Activated CD8-positive, alpha-beta memory T cell treated with anti-CD3 and anti-CD28 coated beads for 1 hour (primary cell): ENCODE measurements at places on chromosomes 2 and 18.
A peak's percentile ranks its signal among the peaks of the same experiment; 100 is the strongest.

DNA sequence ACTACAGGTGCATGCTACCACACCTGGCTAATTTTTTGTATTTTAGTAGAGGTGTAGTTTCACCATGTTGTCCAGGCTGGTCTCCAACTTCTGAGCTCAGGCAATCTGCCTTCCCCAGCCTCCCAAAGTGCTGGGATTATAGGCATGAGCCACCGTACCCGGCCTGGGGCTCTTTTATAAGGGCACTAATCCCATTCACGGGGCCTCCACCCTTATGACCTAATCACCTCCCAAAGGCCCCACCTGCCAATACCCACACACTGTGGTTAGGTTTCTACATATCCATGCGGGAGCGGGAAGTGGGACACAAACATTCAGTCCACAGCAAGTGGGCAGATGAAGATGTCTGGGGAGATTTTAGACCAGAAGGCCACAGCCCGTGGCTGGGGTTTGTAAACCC, 164.7 kb upstream of the SH3BP4 start:
- no peak for DNase-seq

DNA sequence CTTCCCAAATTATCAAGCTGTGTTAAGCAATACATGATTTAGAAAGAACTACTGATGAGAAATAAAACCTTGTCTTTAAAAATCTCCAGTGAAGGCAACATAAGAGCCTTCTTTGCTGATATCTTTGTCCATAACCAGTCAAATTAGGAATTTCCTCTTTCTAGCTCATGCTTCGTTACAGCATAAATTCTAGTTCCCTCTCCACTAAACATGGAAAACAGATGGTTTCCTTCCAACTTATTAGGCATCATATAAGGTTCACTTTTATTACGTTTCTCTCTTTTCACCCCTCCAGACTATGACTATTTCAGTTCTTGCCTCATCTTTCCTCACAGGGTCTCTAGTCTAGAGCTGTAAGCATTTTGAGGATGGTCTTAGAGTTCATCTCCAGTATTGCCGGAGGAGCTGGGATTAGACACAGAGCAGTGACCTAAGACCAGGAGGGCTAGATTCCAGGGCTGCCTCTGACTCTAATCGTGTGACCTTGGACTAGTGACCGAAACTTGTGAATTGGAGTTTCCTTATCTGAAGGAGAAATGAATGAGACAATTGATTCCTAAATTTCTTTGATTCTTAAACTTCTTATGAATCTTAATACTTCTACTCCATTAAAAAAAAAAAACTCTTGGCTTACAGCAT, 195.5 kb upstream of the APCDD1 start:
- no peak for DNase-seq

GRCh38 chr2:57210855-57211254, 835.8 kb upstream of the VRK2 start:
- DNase-seq: no peak

- DNase-seq: no peak
These were observed 24.1 kb downstream of the MROH2A start for GRCh38 chr2:233802132-233802815.

DNA sequence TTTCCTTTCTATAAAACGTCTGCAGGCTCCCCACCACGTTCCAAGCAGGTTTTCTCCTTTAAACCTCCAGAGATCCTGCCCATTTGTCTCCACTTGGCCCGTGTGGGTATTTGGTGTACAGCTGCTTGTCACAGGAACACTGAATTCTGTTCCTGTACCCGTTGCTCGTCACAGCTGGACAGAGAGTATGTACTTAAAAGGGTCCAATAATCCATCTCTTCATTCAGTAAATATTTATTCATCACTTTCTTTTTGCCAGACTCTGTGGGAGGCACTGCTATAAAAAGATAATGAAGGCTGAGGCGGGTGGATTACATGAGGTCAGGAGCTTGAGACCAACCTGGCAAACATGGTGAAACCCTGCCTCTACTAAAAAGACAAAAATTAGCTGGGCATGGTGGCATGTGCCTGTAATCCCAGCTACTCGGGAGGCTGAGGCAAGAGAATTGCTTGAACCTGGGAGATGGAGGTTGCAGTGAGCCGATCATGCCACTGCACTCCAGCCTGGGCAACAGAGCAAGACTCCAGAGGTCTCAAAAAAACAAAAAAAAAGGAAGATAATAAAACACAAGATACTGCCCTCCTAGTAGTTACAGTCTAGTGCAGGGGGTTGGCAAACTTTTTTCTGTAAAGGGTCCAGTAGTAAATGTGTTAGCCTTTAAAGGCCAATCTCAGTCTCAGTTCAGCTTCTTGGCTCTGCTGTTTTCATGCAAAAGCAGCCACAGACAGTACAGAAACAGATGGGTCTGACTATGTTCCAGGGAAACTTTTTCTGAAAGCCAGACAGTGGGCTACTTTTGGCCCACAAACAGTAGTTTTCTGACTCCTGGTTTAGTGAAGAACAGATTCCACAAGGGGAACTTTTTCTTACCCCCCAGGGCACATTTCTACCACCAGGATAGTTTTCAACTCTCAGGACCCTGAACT, 309.9 kb upstream of the RAB12 start:
- DNase-seq: no peak

DNA sequence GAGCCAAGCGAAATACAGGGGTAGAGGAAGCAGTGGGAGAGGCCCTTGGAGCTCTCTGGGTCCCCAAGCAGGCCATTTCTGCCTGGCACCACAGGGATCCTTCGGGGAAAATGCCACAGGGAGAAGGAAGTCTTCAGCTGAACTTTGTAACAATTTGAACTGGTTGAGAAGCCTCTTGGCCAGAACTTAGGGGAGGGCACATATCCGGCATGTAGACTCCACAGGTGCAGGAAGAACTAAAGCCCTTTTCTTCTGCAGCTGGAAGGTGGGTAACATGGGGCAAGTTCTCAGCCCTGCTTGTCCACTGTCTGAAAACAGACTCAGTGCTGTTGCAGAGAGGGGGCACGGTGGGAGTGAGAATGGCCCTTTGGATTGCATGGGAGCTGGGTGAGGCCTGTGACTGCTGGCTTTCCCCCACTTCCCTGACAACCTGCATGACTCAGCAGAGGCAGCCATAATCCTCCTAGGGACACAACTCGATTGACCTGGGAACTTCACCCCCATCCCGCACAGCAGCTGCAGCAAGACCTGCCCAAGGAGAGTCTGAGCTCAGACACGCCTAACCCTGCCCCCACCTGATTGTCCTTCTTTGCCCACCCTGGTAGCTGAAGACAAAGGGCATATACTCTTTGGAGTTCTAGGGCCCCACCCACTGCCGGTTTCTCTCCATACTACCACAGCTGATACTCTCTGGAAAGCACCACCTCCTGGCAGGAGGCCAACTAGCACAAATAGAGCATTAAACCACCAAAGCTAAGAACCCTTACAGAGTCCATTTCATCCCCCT, 101.6 kb upstream of the FAM136A start:
- no peak for DNase-seq

DNA sequence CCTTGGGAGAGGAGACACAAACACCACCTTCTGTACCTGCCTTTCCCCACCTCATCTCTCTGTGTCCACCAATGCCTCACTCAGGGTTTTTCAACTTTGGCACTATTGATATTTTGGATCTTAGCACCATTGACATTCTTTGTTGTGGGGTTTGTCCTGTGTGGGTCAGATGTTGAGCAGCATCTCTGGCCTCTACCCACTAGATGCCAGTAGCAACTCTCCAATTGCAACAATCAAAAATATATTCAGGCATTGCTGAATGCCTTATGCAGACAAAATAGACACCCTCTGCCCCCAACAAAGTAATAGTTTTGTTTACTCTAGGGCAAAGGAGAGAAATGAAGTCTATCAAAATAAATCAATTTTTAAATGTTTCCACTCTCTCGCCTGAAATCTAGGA, 1384.3 kb upstream of the NXPH2 start:
- no peak for DNase-seq

- no peak for DNase-seq
These were observed 76.8 kb downstream of the POLR1A start for GRCh38 chr2:86028766-86029381.

DNA sequence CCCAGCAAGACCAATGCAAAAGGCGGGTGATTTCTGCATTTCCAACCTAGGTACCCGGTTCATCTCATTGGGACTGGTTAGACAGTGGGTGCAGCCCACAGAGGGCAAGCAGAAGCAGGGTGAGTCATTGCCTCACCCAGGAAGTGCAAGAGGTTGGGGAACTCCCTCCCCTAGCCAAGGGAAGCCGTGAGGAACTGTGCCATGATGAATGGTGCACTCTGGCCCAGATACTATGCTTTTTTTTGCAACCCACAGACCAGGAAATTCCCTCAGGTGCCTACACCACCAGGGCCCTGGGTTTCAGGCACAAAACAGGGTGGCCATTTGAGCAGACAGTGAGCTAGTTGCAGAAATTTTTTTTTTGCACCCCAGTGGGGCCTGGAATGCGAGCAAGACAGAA, 662.6 kb upstream of the ACVR2A start:
- DNase-seq: no peak

- no peak for DNase-seq
These were observed 9.1 kb downstream of the KLF7 start for GRCh38 chr2:207156451-207157161.

- no peak for DNase-seq
These were observed 45.5 kb upstream of the LDAH start for GRCh38 chr2:20868377-20868776.

DNA sequence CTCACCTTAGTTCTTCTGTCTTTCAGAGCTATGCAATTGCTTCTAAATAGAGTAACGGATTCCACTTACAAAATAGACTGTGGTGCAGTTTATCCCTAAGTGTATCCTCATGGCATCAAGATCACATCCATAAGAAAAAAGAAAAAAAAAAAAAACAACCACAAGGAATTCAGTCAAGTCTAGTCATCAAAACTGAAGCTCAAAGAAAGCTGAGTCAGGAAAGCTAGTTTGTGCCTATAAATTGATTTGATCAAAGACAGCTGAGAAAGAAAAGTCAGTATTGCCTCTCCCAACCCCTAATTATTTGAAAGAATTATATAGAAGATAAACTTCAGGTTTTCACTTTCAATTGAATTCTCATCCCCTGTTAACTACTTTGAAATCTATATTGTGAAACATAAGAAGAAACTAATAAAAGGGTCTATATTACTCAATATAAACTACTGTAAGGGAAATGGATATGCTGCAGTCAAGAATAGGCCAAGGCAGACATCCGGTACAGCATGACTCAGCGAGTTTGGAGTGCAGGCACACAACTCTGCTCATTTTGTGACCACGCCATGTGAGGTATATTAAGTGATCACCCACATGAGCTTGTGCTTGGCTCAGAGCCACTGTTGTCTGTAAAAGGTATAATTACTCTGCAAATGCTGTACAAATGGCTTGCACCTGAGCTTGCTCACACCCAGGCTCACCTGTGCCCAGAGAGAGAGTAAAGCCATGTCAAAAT, 568.1 kb upstream of the CRIM1 start:
- no peak for DNase-seq

DNA sequence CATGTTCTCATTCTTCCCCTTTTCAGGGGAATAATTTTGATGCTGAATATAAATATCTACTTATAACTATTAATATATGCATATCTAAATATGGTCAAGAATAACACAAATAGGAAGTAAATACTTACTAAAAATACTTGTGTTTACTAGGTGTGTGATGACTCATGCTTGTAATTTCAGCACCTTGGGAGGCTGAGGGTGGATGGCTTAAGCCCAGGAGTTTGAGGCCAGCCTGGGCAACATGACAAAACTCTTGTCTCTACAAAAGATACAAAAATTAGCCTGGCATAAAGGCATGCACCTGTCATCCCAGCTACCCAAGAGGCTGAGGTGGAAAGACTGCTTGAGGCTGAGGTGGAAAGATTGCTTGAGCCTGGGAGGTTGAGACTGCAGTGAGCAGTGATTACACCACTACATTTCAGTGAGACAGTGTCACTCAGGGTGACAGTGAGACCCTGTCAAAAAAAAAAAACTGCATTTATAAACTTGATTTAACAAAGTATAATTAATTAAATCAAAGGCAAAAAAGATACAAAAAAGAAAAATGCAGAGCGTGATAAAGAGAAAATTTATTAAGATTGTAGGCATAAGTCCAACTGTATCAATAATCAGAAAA, 703.1 kb upstream of the VRK2 start:
- DNase-seq: no peak

GRCh38 chr2:100286318-100286717, 36.0 kb downstream of the LONRF2 start:
- no peak for DNase-seq

DNA sequence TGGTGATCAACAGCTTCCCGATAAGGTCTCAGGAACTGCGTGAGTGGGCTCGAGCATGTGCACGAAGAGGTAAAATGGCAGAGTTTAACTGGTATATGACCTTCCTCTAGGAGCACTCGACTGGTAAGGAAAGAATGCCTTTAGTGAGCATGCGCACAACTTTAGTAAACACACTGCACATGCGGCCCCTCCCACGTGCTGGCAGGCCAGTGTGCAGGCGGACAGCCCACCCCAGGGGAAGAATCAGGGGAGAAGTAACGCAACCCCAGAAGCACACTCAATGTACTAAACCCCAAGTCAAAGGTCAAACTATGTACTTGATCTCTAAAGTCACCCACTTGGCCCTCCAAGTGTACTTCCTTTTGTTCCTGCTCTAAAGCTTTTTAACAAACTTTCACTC, 28.7 kb upstream of the SLC25A52 start:
- no peak for DNase-seq

- peak; percentile 33 for DNase-seq
These were observed 35.7 kb downstream of the CDC42EP3 start for GRCh38 chr2:37635504-37636380.

GRCh38 chr2:106159866-106160785, 34.0 kb downstream of the UXS1 start:
- DNase-seq: peak; percentile 37

DNA sequence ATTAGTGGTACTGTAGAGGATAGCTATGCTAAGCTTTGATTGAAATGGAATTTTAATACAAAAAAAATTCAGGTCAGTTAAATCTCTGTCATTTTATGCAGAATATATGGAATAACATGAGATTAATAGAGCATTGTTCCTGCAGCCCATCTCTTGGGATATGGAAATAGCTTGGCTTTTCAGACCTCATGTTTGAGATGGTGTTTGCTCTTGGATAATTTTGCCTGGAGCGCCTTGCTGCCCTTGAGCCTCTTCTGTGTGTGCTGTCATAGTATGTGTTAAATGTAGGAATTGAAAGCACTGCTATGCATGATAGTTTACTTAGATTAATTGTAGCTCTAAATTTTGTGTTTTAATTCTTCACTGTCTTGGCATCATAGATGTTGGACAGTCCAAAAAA, 27.7 kb downstream of the GALNT1 start:
- DNase-seq: no peak
